ENCODE measurements at places on chromosomes 5 and 9.

GRCh38 chr5:153571162-153571561 lies 80.7 kb downstream of the GRIA1 start:
- DNase-seq = no peak

DNA sequence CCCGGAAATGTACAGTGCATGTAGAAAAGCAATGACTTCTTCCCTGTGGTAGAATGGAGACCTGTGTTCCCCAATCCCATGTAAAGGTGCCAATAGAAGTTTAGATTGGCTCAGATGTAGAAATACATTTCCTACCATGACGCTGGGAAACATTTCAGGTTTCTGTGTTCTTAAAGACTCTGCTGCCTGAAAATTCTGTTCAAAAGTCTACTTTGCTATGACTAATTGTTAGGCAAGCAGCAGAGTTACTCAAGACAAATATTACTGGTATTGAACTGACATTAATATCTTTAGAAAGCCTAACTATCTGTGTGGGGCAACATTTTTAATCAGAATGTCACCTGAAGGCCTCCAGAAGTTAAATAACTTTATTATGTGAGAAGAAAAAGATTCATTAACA lies 75.5 kb upstream of the ELL2 start:
- DNase-seq = no peak

DNA sequence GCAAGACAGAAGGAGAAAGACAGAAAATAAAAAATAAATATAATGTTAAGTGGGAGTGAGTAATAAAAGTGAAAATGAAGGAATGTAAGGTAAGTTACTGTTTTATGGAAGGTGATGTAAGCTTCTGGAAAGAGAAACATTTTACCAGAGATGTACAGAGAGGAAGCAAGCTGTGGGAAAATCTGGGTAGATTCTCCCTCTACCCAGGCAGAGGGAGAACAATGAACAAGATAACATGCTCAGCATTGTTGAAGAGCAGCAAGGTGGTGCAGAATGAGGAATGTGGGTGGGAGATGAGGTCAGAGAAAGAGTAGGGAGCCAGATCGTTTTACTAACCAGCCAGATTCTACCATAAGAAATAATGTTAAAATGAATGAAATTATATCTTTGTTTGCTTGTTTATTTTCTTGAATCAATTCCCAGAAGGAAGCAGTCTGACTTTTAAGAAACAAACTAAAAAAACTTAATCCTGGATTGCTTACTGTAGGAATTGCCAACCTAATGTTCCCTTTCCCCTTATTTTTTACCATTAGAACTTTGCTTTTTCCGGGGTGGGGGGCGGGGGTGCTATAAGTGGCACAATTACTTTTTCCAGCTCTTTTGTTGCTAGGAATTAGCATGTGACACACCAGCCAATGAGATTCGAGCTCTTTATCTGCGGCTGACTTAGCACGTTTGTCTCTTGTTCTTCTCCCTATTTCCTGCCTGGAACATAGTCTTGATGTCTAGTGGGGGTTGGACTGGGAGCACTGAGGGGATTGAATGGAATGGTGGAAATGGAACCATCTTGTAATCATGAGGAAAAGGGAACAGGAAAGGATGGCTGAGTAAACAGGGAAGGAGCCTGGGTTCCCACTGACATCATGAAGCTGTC lies 356.7 kb downstream of the TMEM167A start:
- DNase-seq = no peak

GRCh38 chr5:158722940-158723339 lies 376.8 kb downstream of the EBF1 start:
- DNase-seq = no peak

GRCh38 chr5:94693043-94693822 lies 74.8 kb downstream of the SLF1 start:
- DNase-seq = no peak

GRCh38 chr5:20514145-20514544 lies 526.1 kb upstream of the CDH18 start:
- DNase-seq = no peak

- no peak for DNase-seq
Measured at GRCh38 chr5:28734396-28734795, 1696.0 kb upstream of the CDH9 start.

DNA sequence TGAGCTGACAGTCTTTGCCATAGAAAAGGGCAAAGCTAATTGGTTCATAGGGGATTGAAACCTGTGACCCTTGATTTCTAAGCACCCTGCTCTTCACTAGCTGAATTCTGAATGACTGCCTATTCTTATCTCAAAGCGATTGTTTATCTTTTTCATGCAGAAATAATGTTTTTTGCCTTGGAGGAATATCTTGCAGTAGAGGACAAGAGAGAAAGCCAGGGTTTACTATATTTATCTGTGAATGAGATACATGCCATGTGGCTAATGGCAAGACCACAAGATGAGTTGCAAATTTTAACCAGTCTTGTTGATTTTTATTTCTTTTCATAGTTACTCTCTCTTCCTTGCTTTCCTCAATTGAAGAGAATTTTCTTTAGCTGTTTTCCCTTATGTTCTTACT lies 185.0 kb downstream of the CNTLN start:
- DNase-seq = no peak

GRCh38 chr5:50553560-50553984 lies 112.5 kb upstream of the EMB start:
- no peak for DNase-seq

DNA sequence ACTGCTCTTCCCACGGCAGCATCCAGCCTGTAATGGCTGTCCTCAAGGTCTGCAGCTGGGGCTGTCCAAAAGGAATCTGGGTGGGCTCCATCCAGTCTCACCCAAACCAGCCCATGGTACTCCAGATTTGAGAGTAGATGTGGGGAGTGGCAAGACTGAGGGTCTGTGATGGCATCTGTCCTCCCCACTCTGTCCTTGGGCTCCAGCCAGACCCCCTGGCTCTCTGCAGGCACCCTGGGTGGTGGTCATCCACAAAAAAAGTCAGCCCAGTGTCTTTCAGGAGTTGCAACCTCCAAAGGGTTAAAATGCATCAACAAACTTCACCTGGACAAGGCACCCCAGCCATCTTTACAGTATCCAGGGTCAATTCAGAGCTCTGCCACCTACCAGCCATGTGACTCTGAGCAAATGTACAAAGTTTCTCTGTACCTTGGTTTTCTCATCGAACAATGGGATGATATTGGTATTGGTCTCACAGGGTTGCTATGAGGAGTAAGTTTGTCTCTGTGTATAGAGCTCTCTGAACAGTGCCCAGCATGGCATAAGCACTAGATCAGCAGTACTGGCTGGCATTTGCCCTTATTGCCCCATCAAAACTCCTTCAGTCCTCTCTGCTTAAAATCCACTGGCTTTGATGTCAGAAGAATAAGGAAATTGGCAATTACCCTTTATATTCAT lies 7.3 kb upstream of the S1PR3 start:
- no peak for DNase-seq

DNA sequence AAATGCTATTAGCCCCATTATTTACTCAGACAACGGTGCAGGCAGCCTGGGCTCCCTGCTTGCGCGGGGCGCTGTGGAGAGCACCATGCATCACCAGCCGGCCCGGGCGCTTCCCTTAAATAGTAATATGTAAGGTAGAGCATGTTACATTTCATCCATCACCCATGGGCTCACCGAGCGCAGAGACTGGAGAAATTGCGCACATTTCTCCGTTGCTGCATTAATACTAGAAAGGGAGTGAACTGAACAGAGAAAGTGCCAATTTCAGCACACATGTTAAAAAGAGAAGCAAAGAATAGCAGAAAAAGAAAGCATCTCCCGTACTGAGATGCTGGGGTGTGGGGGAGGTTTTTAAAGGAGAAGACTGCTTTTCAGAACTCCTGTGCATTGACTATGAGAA lies 400.3 kb downstream of the ZSWIM6 start:
- DNase-seq = no peak

DNA sequence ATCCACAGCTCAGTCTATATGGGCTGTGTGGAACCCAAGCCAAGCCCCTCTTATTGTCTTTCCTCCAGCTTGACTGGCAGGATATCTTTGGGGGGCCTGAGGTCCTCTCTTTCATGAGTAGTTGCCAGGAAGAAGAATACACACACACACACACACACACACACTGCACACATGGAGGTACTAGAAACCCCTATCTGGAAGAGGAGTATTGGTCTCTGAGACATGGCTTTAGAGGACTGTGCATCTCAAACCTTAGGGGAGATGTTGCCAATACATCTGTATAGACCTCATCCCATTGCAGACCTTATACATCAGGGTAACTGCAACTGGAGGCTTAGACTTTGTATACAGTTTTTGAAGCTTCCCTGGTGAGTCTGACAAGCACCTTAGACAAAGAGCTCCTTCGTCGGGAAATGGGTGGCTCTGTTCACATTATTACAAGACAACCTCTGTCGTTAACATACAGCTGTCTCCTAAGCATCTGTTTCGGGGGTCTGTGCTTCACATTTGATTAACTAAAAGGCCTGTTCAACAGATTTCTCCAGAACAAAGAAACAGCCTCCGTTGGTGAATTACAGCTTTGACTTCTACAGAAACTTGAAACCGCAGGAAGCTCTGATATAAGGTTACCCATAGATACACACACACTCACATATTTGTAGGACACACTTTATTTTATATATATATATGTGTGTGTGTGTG lies 5.5 kb upstream of the ENTREP1 start:
- DNase-seq = no peak

- no peak for DNase-seq
Measured at GRCh38 chr5:133307275-133307674, 255.5 kb downstream of the HSPA4 start.

DNA sequence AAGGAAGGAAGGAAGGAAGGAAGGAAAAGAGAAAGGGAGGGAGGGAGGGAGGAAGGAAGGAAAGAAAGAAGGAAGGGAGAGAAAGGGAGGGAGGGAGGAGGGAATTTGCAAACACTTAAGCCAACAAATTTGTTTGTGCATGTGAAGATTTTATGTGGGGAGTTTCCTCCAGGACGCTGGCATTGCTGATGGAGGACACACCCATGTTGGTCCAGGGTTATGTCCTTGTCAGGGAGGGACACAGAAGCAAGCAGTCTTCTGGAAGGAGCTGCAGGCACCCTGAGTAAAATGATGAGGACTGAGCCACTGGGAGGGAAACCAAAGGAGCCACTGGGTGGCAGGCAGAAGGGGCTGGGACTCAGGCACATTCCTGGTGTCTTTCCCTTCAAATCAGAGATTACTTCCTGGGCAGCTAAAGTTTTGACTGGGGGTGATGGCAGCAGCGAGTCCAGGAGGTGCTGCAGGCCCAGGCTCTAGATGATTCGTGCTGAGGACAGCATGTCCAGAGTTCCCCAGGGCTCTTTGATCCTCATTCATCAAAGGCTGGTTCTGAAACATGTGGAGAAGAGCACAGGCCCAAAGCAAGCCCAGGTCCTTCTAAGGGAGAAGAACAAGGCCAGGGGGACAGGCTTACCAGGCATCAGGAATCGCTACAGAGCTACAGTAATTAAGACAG lies 109.2 kb downstream of the PAX5 start:
- DNase-seq = no peak

DNA sequence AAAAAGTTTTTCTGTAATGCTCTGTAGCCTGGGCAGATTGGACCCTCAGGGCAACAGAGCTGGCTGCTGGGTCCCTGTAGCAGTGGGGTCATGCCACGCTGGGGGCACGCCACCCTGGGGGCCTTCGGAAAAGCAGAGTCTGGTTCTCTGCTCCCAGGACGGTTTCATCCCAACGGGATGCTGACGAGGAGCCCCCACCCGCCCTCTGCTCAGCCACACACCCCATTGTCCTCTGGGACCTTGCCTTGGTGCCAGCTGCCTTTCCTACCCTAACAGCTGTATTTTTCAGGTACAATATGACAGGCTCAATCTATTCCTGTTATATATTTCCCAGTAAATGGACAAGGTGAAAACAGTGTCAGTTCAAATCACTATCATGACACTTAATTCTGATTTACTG lies 29.0 kb upstream of the MVB12B start:
- DNase-seq = no peak

Data from HEK293T (cell line).